Epithelial cell of esophagus (primary cell): ENCODE measurements at places on chromosomes 5 and 9.

- DNase-seq = peak; percentile 89
These were observed 27.4 kb downstream of the BICD2 start for GRCh38 chr9:92737216-92737606.

DNA sequence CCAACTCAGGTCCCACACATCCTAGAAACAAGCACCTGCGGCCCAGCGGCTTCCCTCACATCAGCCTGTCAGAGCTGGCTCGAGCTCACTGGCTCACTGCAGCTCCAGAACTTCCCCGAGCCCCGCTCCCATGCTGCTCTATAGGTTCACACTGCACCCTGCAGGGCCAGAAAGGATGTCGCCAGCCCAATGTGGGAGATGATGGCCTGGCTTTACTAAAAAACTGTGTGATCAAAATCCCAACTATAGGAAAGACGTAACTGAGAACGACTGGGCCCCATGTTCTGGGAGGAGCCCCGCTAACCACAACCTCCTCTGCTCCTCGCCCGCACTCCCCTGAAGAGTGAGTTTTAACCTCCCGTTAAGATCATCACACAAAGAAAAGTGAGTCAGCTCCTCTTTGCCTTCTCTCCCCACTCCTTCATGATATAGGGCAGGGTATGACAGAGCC is 4.6 kb downstream of the SURF4 start:
- peak; percentile 18 for DNase-seq

- no peak for DNase-seq
These were observed 31.6 kb upstream of the FST start for GRCh38 chr5:53448851-53449250.

GRCh38 chr5:14906628-14907027 is 35.0 kb upstream of the ANKH start:
- no peak for DNase-seq

- DNase-seq = no peak
These were observed 483.5 kb upstream of the CD180 start for GRCh38 chr5:67680099-67680498.
